Stimulated activated CD4-positive, alpha-beta T cell treated with anti-CD3 and anti-CD28 coated beads, Interleukin-2, amount 100 ng/mL, for 48 hours (primary cell): ENCODE measurements at places on chromosomes 1 and 21.

DNA sequence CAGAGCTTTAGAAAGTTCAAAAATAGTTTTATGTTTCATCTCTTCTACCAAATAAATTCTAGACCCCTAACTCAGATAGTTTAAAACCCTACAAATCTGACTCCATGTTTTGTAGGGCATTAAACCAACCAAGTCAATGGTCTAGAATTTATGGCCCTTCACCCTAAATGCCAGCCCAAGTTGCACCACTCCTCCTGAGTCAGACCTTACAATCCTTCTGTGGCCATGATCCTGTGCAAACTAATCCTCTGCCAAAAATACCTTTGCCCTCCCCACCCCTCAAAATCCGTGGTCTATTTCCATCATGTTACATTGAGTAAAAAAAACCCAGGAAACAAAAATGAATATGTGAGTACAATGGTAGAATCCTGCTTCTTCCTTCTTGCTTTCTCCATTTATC is 179.3 kb downstream of the NR5A2 start:
- DNase-seq: no peak

- no peak for DNase-seq
Measured at GRCh38 chr1:18642278-18643095, 11.8 kb downstream of the PAX7 start.

DNA sequence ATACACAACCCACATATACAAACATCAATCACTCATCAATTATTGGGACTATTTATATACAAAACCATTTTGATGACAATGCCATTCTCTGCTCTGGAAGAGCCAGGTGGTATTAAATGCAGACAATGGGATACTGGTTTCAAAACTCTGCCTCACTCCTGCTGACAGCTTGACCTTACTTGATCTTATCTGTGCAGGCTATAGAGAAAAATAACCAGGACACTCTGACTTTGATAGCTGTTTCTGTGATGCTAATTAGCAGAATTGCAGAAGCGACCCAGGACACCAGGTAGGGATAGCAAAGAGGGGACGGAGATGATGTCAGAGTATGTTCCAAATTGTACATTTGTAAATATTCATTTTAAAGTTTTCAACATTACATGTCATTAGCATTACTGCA is 89.5 kb downstream of the OLFM3 start:
- DNase-seq: no peak

- no peak for DNase-seq
Measured at GRCh38 chr1:13616234-13616633, 32.6 kb downstream of the PDPN start.

- DNase-seq: peak; percentile 56
Measured at GRCh38 chr21:45592208-45592619, 50.0 kb upstream of the SLC19A1 start.

DNA sequence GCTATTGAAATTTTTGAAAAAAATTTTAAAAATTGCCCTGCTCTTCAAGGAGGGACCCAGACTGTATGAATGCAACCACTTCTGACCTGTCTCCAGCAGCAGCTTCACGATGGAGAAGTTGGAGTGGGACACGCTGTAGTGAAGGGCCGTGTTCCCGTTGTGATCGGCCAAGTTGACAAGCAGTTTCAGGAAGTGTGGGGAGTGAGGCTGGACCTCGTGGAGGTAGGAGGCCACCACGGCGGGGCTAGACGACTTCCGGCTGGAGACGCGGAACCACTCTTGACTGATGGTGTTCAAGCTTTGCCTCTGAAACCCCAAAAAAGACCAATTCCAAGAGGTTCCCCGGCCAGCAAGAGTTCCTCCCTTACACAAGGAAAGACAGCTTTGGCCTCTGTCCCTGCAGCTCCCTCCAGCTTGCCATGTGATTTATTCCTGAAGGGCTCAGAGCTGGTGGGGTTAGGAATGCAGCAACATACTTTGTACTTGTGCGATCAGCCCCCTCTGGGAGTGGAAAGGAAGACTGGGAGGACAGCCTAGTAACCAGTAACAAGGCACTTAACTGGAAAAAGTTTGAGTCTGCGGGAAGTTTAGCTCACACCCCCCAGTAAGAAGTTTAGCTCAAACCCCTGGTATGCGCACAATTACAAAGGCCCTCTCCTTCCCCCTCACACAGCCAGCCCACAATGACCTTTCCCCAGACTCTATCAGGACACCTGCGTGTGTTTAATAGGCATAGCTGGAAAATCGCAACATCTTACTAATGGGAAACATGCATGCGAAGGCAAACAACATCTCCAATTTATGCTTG is 56.0 kb downstream of the KANK4 start:
- DNase-seq: no peak

DNA sequence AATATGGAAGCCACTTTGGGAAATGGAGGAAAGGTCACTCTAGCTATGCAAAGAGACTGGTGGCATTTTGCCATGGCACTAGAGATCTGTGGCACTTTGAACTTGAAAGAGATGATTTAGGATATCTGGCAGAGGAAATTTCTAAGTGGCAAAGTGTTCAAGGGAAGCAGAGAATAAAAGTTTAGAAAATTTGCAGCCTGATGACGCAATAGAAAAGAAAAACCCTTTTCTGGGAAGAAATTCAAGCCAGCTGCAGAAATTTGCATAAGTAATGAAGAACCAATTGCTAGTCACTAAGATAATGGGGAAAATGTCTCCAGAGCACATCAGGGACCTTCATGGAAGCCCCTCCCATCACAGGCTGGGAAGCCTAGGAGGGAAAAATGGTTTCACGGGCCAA is 191.1 kb upstream of the B3GALT2 start:
- DNase-seq: no peak

- no peak for DNase-seq
Measured at GRCh38 chr1:226697929-226698544, 41.0 kb downstream of the ITPKB start.

DNA sequence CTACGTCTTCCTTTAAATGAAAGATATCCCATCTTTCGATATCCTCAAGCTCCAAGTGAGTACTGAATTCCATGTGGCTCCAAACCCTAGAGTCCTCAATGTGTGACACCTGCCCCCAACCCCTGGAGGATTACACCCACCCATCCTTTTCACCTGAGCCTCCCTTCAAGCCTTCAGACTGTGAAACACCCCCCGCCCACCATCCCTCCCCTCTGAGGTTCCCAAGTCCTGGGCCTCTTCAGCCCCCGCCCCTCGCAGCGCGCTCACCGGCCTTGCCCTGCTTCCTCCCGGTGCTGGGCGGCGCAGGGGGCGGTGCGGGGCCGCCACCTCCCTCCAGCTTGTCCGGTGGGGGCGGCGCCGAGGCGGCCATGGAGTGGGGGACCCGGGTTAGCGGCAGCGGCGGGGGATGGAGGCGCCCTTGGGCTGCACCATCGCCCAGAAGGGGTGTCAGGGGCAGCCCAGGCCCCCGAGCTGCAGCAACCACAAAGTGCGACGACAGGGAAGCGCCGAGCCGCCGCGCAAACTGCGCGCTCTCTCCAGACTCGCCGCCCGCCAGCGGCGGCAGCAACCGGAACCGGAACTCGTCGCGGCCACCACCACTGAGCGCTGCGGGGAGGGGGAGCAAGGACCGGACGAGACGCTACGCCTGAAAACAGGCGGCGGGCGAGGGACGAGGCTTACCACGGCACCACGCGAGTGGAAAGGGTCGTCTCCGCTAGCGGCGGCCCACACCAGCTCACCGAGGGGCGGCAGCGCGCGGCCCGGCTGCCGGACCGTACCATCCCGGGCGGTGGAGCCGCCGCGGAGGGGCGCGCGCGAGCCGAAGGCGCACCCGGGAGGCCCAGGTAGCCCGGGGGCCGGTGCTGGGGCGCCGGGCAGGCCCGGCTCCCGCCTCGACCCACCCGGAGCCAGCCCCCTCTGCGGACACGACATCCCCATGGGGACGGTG is at the start of gene PYGO2:
TSS of gene PYGO2 (minus strand) at position 576 of the 949 bp plus-strand sequence. CDS start at position 370, 206 bp downstream.
- peak; percentile 75 for DNase-seq

DNA sequence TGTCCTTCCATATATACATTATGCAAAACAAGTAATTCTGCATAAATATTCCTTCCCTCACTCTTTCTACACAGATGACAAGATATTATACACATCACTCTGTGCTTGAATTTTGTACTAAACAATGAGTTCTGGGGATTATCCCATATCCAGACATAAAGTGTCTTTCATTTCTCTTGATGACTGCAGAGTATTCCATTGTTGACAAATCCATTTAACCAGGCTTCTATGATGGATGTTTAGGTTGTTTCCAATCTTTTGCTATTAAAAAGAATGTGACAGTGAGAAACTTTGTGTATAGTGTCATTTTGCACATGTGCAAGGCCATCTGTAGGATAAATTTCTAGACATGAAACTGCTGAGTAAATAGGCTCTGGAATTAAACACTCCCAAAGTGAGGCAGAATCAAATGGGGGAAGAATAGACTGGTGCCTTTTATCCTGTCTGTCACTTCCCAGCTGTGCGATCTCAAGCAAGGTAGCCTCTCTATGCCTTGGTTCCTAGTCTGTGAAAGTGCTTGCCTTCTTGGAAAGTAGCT is 29.9 kb upstream of the ATP2B4 start:
- DNase-seq: no peak

GRCh38 chr1:152968248-152968647 is 2.2 kb upstream of the SPRR4 start:
- DNase-seq: no peak

DNA sequence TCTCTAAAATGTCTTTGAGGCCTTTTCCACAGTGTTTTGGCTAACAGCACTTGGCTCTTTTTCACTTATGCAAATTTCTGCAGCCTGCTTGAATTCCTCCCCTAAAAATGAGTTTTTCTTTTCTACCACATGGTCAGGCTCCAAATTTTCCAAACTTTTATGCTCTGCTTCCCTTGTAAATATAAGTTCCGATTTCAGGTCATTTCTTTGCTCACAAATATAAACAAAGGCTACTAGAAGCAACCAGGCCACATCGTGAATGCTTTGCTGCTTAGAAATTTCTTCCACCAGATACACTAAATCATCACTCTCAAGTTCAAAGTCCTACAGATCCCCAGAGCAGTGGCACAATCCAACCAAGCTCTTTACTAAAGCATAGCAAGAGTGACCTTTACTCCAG is 28.1 kb upstream of the BTG3 start:
- DNase-seq: no peak

GRCh38 chr1:58919959-58920321 is 136.1 kb upstream of the JUN start:
- no peak for DNase-seq

DNA sequence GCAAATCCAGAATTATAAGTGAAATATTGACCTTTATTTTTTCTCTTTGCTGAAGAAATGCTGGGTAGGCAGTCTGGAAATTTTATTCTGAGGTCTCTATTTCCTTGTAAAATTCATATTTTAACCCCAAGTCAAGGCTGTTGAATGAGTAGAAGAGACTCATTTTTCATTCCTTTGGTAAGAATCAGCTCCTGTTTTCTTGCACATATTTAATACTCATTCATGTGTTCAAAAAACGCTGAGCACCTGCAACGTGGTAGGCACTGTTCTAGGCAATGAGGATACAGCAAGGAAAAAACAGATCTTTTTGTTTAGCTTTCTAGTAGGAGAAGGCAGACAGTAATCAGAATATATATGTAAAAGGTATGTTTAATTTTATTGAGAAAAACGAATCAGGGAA is 1.5 kb downstream of the PRKAA2 start:
- no peak for DNase-seq

DNA sequence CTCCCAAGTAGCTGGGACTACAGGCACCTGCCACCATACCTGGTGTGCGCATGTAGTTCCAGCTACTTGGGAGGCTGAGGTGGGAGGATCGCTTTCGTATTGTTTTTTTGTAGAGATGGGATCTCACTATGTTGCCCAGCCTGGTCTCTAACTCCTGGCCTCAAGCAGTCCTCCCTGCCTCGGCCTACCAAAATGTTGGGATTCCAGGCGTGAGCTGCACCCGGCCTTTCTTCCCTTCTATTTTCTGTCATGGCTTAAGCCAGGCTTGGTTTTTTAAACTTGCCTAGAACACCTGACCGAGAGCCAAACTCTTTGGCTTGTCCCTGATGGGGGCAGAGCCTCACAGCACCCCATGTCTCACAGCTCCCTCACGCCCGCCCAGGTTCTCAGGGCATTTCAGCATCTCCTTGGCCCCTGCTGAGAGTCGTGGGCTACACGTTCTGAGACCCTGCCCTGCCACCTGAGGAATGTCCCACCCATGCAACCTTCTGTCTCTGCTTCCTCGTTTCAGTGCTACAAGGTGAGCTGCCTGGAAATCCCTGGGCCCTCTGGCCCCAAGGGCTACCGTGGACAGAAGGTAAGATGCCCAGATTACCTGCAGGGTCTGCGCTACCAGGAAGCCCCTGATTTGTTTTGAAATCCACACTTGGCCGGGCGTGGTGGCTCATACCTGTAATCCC is 15.7 kb downstream of the COL6A2 start:
- no peak for DNase-seq

- DNase-seq: no peak
Measured at GRCh38 chr1:160662910-160663309, 16.1 kb upstream of the SLAMF1 start.

GRCh38 chr1:109239409-109240068 is 9.8 kb upstream of the CELSR2 start:
- DNase-seq: no peak

DNA sequence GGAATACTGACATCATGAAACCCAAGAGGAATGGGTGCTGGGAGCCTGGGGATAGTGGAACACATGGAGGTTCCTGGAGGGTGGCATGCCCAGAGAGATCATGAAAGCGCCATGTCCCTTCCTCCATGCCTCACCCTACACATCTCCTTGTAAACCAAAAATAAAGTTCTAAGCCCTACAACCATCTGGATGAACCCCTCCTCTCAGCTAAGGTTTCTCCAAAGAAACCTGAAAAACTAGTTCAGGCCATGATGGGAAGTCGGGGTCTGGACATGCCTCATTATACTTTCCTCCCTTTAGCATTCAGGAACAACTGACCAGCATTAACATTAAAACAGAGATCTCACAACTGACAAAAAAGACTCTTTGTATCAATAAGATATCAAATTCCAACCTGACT is 68.5 kb downstream of the ACBD6 start:
- DNase-seq: no peak

- DNase-seq: no peak
Measured at GRCh38 chr1:162368451-162368850, 8.2 kb downstream of the SPATA46 start.

DNA sequence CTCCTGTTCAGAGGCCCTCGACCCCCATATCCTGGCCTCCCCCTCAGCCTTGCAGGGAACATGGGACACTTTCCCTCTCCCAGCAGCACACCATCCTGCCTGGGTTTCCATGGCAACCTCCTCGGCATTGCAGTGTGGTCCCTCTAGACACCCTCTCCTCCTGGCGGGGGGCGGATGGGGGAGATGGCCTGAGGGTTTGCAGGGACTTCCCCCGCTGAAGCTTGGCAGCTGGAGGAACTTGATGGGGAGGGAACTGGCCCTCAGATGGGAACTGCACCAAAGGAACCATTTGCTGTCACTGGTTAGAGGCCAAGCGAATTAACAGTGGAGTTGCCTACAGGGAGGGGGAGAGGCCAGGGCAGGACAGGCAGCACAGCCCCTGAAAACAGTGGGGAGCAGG is 28.7 kb downstream of the RIMS3 start:
- DNase-seq: no peak
